NCI-H1436 treated with DMSO at 0.1 percent for 48 hours (cell line): ENCODE measurements at places on chromosomes 12 and 14.
A peak's percentile ranks its signal among the peaks of the same experiment; 100 is the strongest.

DNA sequence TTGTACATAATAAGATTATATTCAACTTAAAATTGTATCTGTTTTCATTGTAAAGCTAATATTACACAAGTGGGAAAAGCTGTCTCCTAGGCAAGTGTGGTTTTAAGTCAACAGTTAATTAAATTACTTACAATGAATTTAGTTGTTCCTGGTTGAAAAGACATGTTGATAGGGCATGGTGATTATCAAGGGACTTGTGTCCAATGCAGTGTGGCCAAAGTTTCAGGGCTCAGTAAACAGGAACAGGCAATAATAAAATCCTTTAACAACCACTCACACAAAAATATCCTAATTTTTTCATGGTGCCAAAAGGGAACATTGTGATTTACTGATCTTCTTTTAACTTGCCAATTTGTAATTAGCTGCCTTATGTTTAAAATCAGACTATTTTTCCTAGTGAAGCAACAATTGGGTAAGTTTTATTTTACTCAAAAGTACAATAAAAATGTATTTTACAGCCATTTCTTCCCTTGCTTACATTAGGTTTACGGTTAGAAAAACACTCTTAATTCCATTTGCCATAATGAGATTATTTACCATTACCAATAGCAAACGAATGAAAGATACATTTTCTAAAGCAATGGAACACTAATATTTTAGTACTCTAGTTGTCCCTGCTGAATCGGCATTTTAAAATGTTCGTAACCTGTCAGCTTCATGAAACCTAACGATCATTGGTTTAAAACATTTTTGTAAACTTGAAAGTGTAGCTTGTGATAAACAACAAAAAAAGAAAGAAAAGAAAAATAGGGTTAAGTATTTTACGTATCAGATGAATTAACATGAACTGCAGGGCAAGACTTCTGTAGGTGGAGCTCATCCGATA lies 1.8 kb upstream of the WNK1 start:
- peak; percentile 6 for DNase-seq

- no peak for DNase-seq
Measured at GRCh38 chr12:104761091-104761490, 197.0 kb downstream of the SLC41A2 start.

DNA sequence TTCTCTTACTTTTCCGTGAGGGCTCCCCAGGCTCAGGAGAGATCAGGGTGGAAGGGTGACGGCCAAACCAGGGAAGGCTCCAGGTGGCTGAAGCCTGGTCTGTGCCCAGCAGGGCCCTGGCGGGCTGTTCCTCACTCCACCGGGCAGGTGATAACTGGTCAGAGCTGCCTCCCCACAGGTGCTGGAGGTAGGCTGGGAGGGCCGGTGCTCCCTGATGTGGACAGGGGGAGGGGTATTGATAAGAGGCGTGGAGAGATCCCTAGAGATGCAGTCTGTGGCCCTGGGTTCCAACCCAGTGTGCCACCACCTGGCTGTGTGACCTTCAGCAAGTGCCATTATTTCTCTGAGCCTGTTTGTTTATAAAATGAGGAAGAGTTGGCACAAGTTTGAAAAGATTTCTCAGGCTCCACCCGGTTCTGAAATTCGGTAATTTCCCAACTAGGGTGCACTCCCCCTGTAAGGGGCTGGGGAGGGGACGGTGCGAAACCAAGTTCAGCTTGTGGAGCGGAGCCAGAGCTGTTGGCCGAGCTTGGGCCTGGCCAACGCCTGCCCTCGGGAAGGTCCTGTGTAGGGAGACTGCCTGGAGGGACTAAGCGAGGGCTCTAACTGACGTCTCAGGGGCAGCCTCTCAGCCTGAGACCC lies 1.0 kb upstream of the NR4A1 start:
- no peak for DNase-seq

- no peak for DNase-seq
Measured at GRCh38 chr12:110367181-110367864, 36.2 kb downstream of the ANAPC7 start.

GRCh38 chr12:25194722-25195055 lies 271 bp downstream of the DNAI7 start:
- DNase-seq = no peak

DNA sequence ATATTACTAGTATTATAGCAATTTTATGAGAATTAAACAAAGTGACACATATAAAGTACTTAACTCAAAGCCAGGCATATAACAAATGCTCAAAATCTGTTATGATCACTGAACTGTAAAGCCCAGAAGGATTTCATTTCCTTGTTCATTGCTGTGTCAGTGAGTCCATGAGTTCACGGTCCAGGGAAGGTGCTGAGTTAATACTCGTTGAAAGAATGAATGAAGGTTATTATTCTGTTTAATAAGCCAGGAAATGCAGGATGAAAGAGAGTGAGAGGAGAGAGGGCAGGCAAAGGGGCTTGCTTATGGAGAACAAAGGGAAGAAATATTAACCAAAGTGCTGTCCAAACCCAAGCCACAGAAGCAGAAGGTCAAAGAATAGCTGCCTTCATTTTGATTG lies 40.2 kb upstream of the NT5DC3 start:
- DNase-seq = no peak

GRCh38 chr12:1592444-1593173 lies 1.8 kb downstream of the FBXL14 start:
- DNase-seq = no peak

- no peak for DNase-seq
Measured at GRCh38 chr12:104546575-104546974, 89.8 kb downstream of the CHST11 start.
